GM23248 (cell line): ENCODE measurements at places on chromosomes 4 and X. TPM values are rescaled to one million over a fixed set of nuclear protein-coding genes. Genes with fewer than 3 reads are reported as not detected.

DNA sequence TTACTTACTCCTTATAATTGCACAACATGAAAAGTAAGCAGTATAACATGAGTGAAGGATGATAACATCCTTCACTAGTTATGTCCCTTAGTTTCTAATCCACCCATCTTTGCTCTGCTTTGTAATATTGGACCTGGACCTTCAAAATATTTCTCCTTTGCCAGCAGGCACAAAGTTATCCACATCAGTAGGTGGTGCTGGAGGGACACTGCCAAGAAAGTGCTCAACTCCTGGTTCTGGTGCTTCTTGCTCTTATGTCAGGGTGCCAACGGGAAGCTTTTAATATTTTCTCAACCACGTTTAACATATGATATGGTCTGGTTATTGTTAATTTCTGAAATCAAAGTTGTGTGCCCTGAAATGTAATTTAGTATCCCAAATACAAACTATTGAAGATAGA lies 49.1 kb downstream of the TMEM165 start:
- H3K4me1 ChIP-seq: peaks cover 37% of the 10 kb centered on the region
- DNase-seq: peak; percentile 62
- peaks cover 37% of the 10 kb centered on the region for H3K36me3 ChIP-seq
- H3K4me3 ChIP-seq: no peak overlapping the region

DNA sequence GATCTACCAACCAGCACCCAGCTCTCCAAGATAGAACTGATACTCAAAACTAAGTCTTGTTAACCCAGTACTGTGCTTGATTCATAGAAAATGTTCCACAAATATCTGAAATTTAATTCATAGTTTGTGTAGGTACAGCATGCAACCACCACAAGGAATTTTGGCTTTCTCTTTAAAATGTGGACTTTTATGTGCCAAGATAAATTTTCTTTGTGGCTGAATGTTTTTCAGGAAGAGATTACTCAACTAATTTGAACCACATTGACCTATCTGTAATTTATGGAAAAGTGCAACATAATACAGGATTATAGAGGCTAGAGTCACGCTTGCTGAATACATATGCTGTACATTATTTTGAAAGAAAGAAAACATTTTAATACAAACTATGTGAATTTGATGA lies 730.8 kb downstream of the IL1RAPL1 start:
- H3K4me1 ChIP-seq: no peaks in the 10 kb centered on the region
- no peak overlapping the region for H3K27ac ChIP-seq
- H3K4me3 ChIP-seq: no peak overlapping the region
- no peaks in the 10 kb centered on the region for H3K27me3 ChIP-seq
- H3K36me3 ChIP-seq: no peaks in the 10 kb centered on the region

DNA sequence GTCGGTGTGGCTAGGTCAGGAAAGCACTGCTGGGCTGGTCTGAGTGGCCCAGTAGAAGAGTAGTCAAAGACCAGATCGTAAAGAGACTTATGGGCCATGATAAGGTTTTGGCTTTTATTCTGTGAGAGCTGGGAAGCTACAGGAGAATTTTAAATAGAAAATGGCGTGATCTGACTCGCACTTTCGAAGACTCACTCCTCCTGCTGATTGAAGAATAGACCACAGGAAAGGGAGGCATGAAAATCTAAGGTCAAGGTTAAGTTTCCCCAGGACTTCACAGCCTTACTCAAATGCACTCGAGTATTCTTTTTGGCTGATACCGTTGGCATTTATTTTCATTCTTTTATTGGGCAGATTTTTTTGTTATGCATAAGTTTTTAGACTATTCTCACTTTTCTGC lies 231.4 kb upstream of the ANKRD50 start:
- no peaks in the 10 kb centered on the region for H3K36me3 ChIP-seq
- no peak for DNase-seq
- peak overlapping the region; percentile 63 for H3K27ac ChIP-seq
- H3K27me3 ChIP-seq: no peaks in the 10 kb centered on the region

GRCh38 chrX:149461746-149462145 lies 43.4 kb downstream of the IDS start:
- H3K4me1 ChIP-seq: no peaks in the 10 kb centered on the region
- no peaks in the 10 kb centered on the region for H3K27me3 ChIP-seq
- H3K4me3 ChIP-seq: no peak overlapping the region

GRCh38 chr4:125985856-125986255 lies 671.1 kb downstream of the FAT4 start:
- H3K27me3 ChIP-seq: no peaks in the 10 kb centered on the region
- H3K4me3 ChIP-seq: no peak overlapping the region

DNA sequence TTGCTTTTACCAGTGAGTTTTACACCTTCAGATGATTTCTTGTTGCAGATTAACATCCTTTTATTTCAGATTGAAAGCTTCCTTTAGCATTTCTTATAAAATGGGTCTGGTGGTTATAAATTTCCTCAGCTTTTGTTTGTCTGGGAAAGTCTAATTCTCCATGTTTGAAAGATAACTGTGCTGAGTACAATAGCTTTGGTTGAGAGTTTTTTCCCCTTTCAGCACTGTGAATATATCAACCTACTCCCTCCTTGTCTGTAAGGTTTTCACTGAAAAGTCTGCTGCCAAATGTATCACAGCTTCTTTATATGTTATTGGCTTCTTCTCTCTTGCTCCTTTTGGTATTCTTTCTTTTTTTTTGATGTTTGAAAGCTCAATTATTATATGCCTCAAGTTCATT lies 53.5 kb upstream of the ACTRT1 start:
- no peak overlapping the region for H3K4me3 ChIP-seq
- H3K36me3 ChIP-seq: no peaks in the 10 kb centered on the region
- no peaks in the 10 kb centered on the region for H3K4me1 ChIP-seq

GRCh38 chr4:111519683-111520082 lies 625.6 kb upstream of the FAM241A start:
- no peak for DNase-seq
- no peak overlapping the region for H3K4me3 ChIP-seq
- H3K27me3 ChIP-seq: no peaks in the 10 kb centered on the region
- H3K27ac ChIP-seq: no peak overlapping the region

DNA sequence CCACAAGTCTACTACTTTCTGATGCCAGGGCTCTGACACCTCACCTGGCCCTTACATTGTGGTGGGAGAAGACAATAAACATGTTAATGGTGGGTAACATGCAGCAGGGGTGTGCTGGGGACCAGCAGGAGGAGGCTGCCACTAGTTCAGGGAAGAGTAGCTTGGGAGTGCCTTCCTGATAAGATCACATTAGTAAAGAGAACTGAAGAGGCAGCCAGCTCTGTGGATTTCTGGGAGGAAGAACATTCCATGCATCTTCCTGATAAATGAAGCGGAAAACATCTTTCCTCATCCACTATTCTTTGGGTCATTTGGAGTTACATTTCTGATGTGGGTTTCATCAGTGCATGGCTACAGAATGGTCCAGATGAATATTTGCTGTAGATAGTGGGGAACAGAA lies 9.0 kb downstream of the RNF150 start:
- H3K4me3 ChIP-seq: no peak overlapping the region
- H3K27me3 ChIP-seq: no peaks in the 10 kb centered on the region
- H3K4me1 ChIP-seq: peaks cover 5% of the 10 kb centered on the region; the same call in 1 of the 2 replicates
- no peak for DNase-seq
- no peaks in the 10 kb centered on the region for H3K36me3 ChIP-seq

DNA sequence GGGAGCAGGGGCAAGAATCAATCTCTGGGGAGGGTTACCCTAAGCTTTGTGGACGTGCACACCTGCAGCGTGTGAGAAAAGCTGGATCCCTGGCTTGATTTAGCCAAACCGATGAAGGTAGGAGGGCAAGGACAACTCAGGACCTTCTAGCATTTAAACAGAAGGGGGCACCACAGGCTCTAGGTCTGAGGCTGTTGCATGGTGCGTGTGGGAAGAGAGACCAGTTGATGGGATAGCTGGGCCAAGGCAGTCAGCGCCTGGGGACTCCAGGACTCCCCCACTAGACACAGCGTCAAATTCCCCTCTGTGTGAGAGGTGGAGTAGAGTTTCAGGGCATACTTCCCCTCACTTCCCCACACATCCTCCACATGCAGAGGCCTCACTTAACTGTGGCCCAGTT lies 4.3 kb downstream of the GABRQ start:
- no peak overlapping the region for H3K27ac ChIP-seq
- H3K4me1 ChIP-seq: no peaks in the 10 kb centered on the region
- no peak overlapping the region for H3K4me3 ChIP-seq
- no peaks in the 10 kb centered on the region for H3K36me3 ChIP-seq
- DNase-seq: peak; percentile 21

DNA sequence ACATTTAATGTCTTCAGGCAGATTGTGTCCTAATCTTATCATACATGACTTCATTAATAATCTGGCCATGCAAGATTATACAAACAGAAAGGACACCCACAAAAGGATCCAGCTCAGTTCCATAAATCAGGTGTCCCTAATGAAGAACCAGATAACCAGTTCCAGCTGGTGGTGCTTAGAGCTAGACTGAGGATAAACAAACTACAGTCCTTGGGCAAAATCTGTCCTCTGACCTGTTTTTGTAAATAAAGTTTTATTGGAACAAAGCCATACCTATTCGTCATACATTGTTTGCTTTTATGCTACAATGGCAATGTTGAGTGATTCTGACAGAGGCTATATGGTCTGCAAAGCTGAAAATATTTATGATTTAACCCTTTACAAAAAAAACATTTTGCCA lies 199.5 kb downstream of the MID1IP1 start:
- H3K27me3 ChIP-seq: no peaks in the 10 kb centered on the region
- peaks cover 18% of the 10 kb centered on the region for H3K4me1 ChIP-seq
- H3K27ac ChIP-seq: no peak overlapping the region
- no peak for DNase-seq

DNA sequence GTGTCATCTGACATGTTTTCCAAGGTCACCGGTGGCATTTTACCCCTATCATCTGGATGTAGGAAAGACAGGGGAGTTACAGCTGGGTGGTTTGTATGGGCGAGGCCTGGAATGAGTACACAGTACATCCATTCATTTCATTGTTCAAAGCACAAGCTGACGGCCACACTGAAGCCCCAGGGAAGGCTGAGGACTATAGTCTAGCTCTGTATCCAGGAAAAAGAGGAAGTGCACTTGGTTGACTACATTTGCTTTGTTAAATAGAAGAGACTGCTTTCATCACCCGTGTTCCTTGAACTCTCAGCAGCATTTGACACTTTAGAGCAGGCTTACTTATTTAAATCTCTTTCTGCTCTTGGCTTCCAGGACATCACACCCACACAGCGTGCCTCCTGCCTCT lies 1041.0 kb upstream of the TENM3 start:
- H3K36me3 ChIP-seq: no peaks in the 10 kb centered on the region
- no peak overlapping the region for H3K4me3 ChIP-seq
- DNase-seq: no peak
- no peak overlapping the region for H3K27ac ChIP-seq

GRCh38 chrX:133670383-133670782 lies 255.1 kb upstream of the GPC4 start:
- no peaks in the 10 kb centered on the region for H3K27me3 ChIP-seq
- peak; percentile 43 for DNase-seq
- no peak overlapping the region for H3K27ac ChIP-seq
- H3K36me3 ChIP-seq: no peaks in the 10 kb centered on the region
- H3K4me1 ChIP-seq: no peaks in the 10 kb centered on the region

FAM9B gene
- not detected in 2 replicates for total RNA-seq

TSC22D3 gene
- 28.8 and 49.0 TPM in 2 replicates for total RNA-seq

UGT2B11 gene
- not detected in 2 replicates for total RNA-seq

P2RY8 gene
- not detected in 2 replicates for total RNA-seq

RAB41 gene
- total RNA-seq: not detected in 2 replicates

PNCK gene
- total RNA-seq: not detected in 2 replicates

PNMA3 gene
- total RNA-seq: not detected in 2 replicates
